ENCODE measurements at places on chromosomes 13 and 19.
A peak's percentile ranks its signal among the peaks of the same experiment; 100 is the strongest.

- no peak for DNase-seq
Measured at GRCh38 chr13:91174886-91175501, 172.5 kb upstream of the MIR17HG start.

DNA sequence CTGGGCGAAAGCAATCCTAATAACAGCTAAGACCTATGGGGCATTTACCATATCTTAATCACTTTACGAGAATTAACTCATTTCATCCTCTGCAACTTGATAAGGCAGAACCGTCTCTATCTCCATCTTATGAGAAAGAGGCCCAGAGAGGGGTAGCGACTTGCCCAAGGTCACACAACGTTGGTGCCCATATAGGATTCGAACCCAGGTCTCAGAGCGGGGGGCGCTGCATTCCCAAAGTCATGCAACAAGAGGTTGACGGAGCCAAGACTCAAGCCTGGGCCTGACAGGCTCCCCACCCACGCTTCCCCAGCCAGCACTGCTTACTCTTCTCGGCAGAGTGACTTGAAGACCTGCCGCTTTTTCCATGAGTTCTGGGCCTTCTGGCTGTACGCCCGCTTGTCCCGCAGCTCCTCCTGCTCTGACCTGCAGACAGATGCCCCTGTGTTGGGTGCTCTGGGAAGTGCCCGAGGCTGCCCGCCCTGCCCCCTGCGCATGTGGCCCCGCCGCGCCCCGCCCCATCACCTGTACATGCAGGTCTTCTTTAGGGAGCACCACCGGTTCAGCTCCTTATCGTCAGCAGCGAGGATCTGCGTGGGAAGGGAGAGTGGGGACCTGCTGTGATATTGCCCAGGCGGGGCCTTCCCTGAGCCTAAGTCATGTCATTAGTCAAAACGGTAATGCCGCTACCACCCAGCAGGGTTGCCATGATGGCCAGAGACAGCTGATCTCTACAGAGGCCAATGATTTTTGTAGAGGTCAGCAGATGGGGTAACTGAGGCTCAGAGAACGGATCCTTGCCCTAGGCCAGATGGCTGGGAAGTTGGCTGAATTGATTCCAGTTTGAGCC is 10.8 kb downstream of the KRI1 start:
- DNase-seq = no peak

DNA sequence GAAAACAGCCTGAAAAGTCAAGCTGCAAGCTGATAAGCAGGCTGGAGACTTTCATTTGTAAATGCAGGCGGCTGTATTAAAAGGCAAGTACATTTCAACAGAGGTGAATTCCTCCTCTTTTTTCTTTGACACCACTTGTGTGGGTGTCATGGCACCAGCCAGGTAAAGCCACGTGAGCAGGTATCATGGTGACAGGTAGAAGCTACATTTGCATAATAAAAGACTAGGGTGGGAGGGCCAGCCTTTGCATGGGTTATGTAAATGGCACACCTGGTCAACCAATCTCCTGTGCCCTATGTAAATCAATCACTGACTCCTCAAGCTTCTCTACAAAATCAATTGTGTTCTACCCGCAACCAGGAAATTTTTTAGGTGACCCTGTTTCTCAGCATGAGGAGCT is 68.2 kb downstream of the ZNF100 start:
- DNase-seq = no peak

GRCh38 chr13:35293579-35294226 is 182.8 kb downstream of the MAB21L1 start:
- no peak for DNase-seq

GRCh38 chr13:74466864-74467263 is 332.7 kb upstream of the KLF12 start:
- no peak for DNase-seq

DNA sequence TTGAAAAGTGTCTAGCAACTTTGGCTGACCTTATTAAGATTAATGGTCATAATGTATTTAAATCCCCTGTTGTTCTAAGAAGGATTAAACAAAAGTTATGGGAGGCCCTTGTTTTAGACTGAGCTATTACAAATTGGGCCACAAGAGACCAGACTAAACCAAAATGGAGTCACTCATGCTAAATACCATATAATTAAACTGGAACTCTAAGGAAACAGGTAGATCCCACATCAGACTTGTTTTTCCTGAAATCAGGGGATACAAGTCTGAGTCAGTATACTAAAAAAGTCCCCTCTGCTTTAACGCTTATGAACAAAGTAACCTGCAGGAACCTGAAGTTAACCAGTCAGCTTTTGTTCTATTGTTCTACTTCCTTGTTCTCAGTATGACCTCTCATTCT is 305.9 kb upstream of the SGCG start:
- no peak for DNase-seq

- DNase-seq = peak; percentile 25
Measured at GRCh38 chr13:99176309-99177276, 24.1 kb upstream of the UBAC2 start.

- no peak for DNase-seq
Measured at GRCh38 chr13:72166102-72166650, 299.2 kb upstream of the DACH1 start.

DNA sequence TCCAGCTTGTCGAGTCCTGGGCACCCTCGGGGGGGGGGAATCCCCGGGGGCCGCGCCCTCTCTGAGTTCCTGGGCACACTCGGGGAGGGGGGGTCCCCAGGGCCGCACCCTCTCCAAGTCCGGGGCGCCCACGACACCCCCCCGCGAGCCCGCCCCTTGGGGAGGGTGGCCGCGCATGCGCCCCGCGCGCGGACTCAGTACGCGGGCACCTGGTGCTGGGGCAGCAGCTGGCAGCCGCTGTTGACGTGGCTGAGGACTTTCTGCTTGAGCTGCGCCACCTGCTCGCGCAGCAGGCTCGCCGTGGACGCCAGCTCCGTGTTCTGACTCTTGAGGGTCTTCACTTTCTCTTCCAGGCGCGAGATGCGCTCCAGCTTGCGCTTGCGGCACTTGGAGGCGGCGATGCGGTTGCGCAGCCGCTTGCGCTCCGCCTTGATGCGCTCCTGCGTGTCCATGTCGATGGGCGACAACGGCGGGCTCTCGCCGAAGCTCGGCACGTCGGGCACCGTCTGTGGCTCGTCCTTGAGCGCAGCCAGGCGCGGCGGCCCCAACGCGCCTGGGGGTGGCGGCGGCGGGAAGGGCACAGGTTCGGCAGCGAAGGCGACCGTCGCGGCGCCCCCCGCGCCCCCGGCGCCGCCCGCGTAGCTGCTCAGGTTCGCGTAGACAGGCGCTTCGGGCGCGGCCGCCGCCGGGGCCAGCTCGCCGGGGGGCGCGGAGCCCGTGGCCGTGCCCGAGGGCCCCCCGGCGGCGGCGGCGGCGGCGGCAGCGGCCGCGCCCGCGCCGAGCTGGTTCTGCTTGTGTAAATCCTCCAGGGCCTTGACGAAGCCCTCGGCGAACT is 958 bp downstream of the JUND start:
- DNase-seq = no peak

DNA sequence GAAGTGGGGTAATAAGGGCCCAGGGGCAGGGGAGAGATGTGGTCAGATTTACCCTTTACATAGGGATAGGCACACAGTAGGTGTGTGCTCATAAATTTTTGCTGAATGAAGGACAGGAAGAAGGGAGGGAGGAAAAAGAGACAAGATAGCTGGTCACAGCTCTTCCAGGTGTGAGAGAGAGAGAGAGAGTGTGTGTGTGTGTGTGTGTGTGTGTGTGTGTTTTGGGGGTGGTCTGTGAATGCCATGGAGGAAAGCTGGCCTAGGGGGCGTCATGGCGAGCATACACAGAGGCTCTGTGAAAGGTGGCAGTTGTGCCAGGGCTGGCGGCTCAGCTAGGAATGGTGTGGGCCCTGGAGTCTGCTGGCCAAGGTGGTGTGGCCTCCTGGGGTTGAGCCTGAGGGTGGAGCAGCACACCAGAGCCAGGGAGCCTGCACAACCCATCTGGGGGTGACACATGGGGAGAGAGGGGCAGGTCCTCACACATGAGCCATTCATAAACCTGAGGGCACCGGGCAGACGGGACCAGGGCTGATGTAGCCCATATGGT is 6.0 kb upstream of the PRX start:
- DNase-seq = no peak

DNA sequence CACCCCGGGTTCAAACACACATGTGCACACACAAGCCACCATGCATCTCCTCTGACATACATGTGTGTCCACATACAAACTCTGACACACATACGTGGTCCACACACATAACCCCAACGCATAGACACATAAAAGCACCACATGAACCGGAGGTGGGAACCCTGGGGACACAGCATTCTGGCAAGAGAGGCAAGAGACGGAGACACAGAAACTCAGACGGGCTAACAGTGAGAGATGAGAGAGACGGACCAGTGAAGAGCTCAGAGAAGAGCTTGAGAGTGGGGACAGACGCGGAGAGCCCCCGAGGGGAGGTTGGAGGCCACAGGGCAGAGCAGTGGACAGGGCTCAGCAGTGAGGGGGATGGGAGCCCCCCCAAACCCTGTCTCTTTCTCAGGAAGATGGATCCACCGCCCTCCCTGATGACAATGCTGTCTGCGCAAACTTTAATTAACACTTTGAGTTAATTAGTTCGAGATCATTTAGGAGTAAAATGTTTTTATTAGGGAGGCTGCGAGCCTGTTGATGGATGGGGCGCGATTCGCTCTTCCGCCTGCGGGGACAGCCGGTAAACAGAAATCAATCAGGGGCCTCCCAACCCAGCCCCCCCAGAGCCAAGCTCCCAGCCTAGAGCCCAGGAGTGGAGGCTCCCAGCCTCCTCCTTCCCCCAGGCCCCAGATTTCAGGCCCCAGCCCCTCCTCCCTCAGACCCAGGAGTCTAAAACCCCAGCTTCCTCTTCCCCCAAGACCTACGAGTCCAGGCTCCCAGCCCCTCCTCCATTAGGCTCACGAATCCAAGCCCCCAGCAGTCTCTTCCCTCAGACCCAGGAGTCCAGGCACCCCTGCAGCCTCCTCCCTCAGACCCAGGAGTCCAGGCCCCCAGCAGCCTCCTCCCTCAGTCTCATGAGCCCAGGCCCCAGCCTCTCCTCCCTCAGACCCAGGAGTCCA is 9.5 kb upstream of the ERFL start:
- DNase-seq = no peak

Measured in NCI-H1417 treated with DMSO at 0.1 percent for 48 hours (cell line).